ENCODE measurements at places on chromosomes 1 and 21. TPM values are rescaled to one million over a fixed set of nuclear protein-coding genes. Genes with fewer than 3 reads are reported as not detected.

GLMN gene
- 7.5 TPM for polyA plus RNA-seq

CRYBG2 gene
- 3.1 TPM for polyA plus RNA-seq

CFHR4 gene
- not detected for polyA plus RNA-seq

RUNX3 gene
- polyA plus RNA-seq = 30.1 TPM

MASP2 gene
- not detected for polyA plus RNA-seq

KLF18 gene
- not detected for polyA plus RNA-seq

TNNT2 gene
- polyA plus RNA-seq = not detected
